ENCODE measurements at places on chromosomes 3 and 15. TPM values are rescaled to one million over a fixed set of nuclear protein-coding genes. Genes with fewer than 3 reads are reported as not detected.

DNA sequence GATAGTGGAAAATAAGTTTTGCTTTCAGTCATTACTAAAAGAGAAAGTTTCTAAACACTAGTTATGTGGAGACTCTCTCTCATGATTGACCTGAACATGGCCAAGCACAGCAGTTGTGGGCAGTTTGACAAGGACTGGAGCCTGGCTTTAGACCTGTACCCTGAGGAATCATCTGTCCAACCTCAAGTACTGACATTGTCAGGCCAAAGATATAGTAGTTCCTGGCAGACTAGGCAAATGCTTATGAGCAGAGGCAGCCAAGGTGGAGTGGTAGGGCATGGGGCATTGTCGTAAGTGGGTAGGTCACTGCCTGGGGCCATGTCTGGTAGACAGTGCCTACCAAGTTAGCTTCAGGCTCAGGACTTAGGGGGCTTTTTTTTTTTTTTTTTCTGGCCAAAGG lies 20.9 kb downstream of the PLAAT1 start:
- no peak for DNase-seq

Gene RPN1
- 238 TPM for polyA plus RNA-seq

GRCh38 chr15:78059110-78059839 lies 18.2 kb downstream of the TBC1D2B start:
- DNase-seq: no peak

DNA sequence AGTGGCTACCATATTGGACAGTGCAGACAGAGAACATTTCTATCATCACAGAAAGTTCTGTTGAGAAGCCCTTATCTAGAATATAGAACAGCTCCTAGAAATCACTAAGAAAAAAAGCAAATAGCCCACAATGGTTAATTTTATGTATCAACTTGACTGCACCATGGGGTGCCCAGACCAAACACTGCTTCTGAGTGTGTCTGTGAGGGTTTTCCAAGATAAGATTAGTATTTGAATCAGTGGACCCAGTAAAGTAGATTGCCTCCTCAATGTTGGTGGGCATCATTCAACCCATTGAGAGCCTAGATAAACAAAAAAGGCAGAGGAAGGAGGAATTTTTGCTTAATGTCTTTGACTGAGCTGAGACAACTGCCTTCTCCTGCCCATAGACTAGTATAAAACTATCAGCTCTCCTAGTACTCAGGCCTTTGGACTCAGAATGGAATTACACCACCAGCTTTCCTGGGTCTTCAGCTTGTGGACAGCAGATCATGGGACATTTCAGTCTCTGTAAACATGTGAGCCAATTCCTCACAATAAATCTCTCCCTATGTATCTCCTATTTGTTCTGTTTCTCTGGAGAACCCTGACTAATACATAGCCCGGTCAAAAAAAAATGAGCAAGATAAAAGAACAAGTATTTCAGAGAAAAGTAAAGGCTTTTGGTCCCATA lies 55.9 kb upstream of the OXTR start:
- DNase-seq: no peak

DNA sequence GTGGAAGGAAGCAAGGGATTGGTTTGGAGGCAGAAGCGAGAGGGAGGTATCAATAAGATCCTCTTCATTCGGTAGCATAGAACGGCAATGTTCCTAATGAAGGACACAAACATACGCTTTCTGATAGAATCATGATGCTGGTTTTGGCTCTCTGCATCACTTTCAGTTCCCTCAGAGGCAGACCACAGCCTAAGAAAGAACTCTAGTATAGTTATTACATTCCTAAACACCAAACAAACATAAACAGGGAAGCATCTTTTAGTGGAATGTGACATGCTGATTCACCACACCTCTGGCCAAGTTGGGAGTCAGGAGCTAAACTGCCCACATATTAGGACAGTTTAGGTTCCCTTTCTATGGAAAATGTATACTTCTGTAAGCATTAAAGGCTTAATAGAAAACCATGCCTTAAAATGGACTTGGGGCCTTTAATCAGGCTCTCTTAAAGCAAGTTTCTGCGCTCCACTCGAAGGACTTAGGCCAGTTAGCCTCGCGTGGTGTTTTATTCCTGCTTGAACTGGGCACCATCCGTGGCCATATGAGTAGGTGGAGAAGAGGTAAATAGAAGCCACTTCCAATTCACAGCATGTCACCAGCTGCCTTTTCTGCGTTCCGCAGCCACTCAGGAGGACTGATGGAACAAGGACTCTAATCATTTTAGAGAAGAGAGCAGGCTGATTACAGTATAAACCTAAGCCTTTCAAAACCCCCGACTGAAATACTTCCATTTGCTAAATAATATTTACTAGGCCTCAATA lies 53.7 kb downstream of the CD47 start:
- DNase-seq: no peak

DNA sequence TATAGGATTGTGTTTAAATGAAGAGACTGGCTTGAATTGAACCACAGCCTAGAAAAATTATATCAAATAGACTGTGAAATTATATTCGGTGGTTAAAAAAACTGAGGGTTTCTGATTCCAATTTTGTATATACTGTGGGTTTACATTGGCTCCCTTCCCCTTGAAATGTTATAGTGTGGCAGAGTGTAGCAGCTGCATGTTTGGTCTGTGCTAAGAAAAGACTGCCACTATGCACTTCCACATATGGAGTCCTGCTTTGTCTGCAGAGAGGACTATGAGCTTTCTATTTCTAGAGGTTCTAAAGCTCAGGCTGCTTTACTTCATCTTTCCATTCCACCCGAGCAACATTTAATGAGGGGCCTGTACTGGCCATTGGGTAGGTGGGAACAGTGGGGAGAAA lies 112.3 kb downstream of the P3H2 start:
- no peak for DNase-seq

Gene PIF1
- 1.6 TPM for polyA plus RNA-seq

Gene COL6A5
- not detected for polyA plus RNA-seq

Gene GOLGA6L7
- polyA plus RNA-seq: not detected

GRCh38 chr3:52374173-52374572 lies 58.1 kb downstream of the DNAH1 start:
- DNase-seq: no peak

DNA sequence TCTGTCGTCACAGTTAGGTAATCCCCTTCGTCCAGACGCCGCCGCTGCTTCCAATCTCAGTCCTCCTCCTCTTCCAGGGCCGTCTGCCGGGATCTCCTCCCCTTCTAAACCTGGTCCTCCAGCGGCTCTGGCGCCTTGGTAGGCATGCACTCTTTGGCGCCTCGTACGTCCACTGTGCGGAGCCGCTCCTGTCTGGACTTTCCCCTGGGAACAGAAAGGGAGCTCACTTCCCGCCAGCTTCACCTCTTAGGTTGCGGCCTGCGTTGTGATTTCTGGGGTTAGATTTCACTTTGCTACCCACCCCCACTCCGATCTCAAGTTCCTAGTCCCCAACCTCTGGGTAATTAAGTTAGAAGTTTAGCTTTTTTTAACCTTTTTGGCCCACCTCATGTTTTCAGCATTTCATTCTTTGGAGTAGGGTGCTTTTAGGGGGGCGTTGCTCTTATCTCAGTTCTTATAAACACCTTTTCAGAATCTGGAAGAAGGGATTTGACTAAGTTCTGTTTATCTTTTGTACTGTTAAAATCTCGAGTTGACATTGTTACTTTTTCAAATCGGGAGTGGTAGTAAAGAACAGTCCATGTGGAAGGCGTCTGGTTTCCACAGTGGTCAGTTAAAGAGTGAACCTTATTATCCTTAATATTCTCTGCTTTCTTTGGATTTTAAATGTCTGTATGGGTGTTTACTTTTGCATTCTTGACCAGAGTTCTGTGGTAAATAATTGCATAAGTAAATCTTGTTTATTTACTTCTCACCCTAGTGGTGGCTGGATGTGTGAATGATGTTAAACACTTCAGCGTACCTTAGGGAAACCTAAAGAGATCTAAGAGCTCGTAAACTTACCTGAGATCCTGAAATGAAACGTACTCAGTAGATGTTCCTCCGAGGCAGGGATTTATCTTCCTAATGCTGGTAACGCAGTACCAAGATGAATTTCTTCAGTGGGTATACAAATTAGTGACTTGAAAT lies 611 bp downstream of the CTDSPL2 start:
- no peak for DNase-seq

Gene TM4SF18
- 6.0 TPM for polyA plus RNA-seq

Measured in heart right ventricle (tissue), 16 donors.